ENCODE measurements at places on chromosomes 6 and 20.

DNA sequence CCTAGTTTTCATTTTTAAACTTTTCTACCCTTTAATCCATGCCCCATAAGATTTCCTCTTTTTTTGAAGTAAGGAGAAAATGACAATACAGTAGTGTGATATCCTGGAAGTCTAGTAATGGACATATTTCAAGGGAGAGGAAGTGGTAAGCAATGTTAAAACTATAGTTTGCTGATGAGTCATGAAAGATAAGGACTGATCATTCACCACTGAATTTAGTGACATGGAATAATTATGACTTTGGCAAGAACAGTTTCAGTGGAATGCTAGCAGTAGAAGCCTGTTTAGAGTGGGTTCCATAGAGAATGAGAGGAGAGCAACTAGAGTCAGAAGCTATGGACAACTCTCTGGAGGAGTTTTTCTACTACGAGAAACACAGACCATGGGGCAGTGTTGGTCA lies 24.9 kb upstream of the SLC2A12 start:
- DNase-seq = no peak

- DNase-seq = no peak
Observed at GRCh38 chr6:14656078-14656521, 538.5 kb downstream of the CD83 start.

DNA sequence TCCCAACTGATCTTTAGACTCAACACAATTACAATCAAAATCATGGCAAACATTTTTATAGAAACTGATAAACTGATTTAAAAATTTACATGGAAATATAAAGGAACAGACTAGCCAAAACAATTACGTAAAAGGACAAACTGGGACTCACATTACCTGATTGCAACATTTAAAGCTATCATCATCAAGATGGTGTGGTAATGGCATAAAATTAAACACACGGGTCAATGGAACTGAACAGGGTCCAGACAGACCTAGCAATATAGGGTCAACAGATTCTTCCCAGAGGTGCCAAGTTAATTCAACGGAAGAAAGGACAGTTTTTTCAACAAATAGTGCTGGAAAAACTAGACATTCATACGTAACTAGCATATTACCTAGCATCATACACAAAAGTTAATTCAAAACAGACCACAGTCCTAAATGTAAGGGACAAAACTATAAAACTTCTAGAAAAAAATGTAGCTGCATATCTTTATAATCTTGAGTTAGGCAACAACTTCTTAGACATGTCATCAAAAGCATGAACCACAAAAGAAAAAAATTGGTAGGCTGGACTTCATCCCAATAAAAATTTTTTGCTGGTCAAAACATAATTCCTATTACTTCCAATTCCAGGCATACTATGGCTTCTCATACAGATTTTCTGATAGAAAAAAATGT lies 147.4 kb upstream of the BEND6 start:
- no peak for DNase-seq

DNA sequence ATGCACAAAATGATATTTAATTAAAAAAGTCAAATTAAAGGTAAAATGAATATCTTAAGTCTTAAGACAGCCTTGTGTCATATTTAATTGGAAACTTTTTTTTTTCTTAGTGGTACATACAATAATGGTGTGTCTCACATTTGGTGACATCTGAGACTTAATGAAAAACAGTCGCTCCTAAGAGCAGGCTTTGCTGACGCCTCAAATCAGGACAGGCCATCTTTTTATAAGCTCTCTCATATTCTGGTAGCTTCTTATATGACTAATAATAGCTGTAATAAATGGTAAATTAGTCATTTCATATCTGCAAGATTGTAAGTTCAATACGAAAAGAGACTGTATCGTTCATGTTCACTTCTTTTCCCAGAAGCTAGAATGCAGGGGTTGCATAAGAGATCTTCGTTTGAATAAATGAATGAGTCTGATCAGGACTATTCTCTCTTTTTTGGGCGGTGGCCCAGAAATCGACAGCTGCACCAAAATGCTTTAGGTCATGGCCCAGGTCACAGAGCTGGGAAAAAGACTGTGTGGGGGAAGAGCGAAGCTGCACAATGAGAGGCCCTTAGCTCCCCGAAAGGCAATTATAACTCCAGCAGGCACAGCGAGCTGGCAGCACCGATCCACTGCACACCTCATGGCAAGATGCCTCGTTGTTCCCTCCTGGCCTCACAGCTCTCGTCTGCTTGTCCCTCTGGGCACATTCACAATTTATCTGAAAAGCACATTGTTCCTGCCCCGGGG lies 69.4 kb downstream of the NRN1 start:
- DNase-seq = no peak
